ENCODE measurements at places on chromosomes 4 and X. TPM values are rescaled to one million over a fixed set of nuclear protein-coding genes. Genes with fewer than 3 reads are reported as not detected.

- H3K27me3 ChIP-seq: no peaks in the 10 kb centered on the region
- H3K27ac ChIP-seq: no peak overlapping the region
- H3K4me3 ChIP-seq: no peak overlapping the region
- H3K36me3 ChIP-seq: no peaks in the 10 kb centered on the region
Measured at GRCh38 chrX:45775468-45775867, 574.8 kb upstream of the DIPK2B start.

GRCh38 chrX:107549504-107549903, 78.8 kb upstream of the PRPS1 start:
- no peaks in the 10 kb centered on the region for H3K4me1 ChIP-seq
- no peak for DNase-seq
- H3K27me3 ChIP-seq: no peaks in the 10 kb centered on the region
- H3K36me3 ChIP-seq: no peaks in the 10 kb centered on the region
- H3K27ac ChIP-seq: no peak overlapping the region
- H3K4me3 ChIP-seq: no peak overlapping the region

GRCh38 chrX:140697618-140698017, 11.9 kb upstream of the LINC00632 start:
- no peaks in the 10 kb centered on the region for H3K4me1 ChIP-seq
- DNase-seq: no peak
- H3K27me3 ChIP-seq: no peaks in the 10 kb centered on the region
- no peaks in the 10 kb centered on the region for H3K36me3 ChIP-seq

DNA sequence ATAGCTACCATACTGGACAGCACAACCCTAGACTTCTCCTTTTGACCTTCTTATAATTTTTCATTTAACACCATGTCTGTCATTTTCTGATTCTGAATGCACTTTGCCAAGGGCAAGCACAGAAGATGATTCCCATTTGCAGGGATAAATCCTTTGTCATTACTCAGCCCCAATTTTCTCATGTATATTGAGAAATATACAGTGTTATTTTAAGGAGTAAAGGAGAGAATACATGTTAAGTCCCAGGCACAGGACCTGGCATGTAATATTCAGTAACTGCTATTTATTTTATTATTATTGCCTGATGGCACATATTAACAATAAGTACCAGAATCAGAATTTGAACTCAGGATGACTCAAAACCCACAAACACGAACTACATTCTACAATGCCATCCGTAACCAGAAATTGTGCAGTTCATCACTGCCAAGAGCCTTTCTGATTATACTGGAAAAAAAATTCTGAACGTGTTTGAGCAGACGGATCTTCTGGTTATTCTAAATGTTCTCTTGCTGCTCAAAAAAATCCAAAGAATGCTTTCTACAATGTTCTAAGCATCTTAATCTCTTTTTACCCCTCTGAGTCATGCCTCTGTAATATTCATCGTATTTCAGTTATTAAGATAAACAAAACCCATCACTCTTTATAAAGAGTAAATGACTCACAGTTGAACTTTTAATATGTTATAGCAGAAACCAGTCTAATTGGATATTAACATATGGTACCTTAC, 170.0 kb downstream of the MID1 start:
- no peak for DNase-seq
- no peak overlapping the region for H3K27ac ChIP-seq
- H3K27me3 ChIP-seq: no peaks in the 10 kb centered on the region
- no peaks in the 10 kb centered on the region for H3K4me1 ChIP-seq

- H3K4me1 ChIP-seq: no peaks in the 10 kb centered on the region
- H3K27ac ChIP-seq: no peak overlapping the region
- no peaks in the 10 kb centered on the region for H3K27me3 ChIP-seq
Measured at GRCh38 chr4:79044141-79044659, 105.0 kb upstream of the PAQR3 start.

- H3K4me1 ChIP-seq: no peaks in the 10 kb centered on the region
- H3K36me3 ChIP-seq: no peaks in the 10 kb centered on the region
- no peak overlapping the region for H3K4me3 ChIP-seq
- DNase-seq: no peak
- no peaks in the 10 kb centered on the region for H3K27me3 ChIP-seq
- H3K27ac ChIP-seq: no peak overlapping the region
Measured at GRCh38 chr4:19945979-19946380, 305.7 kb upstream of the SLIT2 start.

DNA sequence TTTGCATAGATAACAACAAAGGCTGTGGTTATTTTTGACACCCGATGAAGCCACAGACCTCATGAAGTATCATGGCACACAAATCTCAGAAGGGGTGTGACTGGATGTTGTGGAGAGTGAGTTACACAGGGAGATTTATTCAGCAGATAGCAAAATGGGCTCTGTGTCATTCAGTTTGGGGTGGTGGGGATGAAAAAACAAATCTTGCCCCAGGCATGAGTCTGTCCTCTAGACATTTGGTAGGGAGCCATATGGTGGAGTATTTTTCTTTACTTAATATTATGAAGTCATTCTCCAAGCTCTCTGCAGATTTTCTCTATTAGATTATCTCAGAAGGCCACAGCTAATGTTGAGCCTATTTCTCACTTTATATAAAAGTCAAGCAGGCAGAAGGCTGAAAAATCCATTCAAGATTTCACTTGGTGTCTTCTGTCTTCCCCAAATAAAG, 277.1 kb upstream of the TENM3 start:
- DNase-seq: no peak
- H3K36me3 ChIP-seq: no peaks in the 10 kb centered on the region
- H3K4me1 ChIP-seq: no peaks in the 10 kb centered on the region
- no peaks in the 10 kb centered on the region for H3K27me3 ChIP-seq

- H3K36me3 ChIP-seq: no peaks in the 10 kb centered on the region
- DNase-seq: no peak
- H3K4me3 ChIP-seq: no peak overlapping the region
Measured at GRCh38 chr4:105765690-105766407, 57.3 kb downstream of the GSTCD start.

DNA sequence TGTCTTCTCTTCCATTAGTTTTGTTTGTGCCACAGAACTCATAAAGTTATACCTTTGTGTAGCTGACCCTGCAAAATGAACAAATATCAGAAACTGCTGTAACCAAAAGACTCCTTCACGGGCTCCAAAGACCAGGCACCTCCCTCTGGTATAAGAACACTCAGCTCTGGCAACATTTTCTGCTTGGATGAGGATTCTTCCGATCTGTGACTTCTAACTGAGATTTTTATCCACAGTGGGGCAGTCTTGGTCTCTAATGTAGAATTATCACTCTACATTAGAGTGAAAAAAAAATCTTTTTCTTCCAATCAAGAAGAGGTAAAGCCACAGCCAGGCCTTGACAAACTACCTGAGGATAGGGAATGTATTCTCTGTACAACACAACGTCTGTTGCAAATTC, 38.5 kb upstream of the PRSS48 start:
- no peak overlapping the region for H3K27ac ChIP-seq
- no peaks in the 10 kb centered on the region for H3K27me3 ChIP-seq
- no peaks in the 10 kb centered on the region for H3K36me3 ChIP-seq
- DNase-seq: no peak
- H3K4me3 ChIP-seq: no peak overlapping the region

NUP62CL gene
- 2.6 TPM for total RNA-seq
